NCI-H524 (cell line): ENCODE measurements at places on chromosomes 4 and X.

GRCh38 chr4:188781655-188782054, 642.4 kb downstream of the TRIML1 start:
- no peak for DNase-seq

DNA sequence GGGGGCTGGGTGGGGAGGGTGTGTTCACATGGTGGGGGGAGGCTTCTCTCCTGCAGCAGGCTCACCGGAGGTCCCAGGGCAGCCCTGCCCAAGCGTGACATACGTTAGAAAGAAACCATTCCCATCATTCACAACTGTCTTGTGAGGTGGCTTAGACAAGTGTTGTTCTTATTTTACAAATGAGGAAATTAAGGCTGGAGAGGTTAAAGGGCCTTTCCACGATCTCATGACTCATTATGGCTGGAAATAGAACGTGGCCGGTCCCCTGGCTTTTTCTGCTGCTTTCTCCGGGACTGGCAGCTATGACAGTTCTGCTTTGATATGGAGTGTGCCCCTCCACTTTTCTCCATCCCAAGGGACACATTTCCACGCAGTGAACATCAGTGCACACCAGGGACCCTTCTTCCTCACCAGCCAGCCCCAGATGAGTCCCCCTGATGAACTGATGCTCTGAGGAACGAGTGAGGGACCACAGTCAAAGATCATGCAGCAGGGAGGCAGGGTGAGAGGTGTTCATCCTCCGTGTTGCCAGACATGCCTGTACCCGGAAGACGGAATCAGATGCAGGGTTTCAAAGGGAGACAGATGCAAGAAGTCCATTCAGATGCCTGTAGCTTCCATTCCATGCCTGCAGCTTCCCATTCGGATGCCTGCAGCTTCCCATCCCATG, 64.0 kb upstream of the ACSL1 start:
- DNase-seq, result no peak

DNA sequence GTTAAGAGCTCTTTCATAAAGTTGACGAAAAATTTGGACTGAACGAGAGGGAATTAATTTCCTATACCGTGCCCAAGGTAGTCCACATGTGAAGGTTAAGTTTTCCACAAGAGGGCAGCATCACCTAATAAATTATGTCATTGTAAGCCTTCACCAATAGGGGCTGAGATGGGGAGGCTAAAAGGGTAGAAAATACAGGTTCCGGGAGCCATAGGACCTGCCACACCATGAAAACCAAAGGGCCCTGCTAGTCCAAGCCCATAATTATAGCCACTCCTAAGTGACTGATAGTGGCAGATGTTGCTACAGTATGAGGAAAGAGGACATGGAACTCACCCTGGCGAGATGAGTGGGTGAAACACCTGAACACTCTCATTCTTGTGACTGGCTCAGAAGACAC, 122.2 kb downstream of the SHROOM4 start:
- DNase-seq, result peak; percentile 2

DNA sequence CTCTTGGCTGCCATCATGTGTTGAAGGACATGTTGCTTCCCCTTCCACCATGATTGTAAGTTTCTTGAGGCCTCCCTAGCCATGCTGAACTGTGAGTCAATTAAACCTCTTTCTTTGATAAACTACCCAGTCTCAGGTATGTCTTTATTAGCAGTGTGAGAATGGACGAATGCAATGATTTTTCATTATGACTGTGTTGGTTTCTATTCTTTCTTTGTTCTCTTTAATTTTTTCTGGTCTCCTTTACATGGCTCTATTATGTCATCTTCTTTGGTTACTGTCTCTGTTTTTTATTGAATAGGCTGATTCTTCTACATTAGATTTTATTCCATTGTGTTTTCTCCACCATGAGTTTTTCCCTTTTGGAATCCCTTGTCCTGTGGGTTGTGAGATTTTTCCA, 840.6 kb downstream of the TRAM1L1 start:
- DNase-seq, result no peak

DNA sequence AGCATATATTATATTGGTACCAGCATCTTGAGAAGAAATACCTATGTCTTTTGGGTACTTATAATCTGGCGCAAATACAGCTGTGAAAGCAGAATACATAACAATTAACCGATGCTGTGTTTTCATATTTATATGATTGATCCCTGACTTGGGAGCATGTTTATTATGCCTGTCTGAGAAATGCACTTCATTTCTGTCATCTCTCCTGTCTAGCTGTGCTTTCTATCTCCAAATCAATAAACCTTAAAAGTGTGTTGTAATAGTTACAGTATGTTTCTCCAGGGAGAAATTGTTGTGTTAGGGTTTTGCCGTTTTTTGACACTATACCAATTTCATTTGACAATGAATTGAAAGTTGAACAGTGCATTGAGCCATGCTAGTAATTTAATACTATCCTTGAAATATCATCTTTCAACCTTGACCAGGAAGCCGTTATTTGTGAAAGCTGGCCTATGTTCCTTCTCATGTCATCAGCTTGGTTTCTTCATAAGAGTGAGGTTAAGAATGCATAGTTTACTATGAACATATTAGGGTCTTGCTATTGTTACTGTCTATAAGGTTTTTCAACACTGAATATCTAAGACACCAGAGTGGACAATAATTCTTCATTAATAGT, 206.2 kb upstream of the PCDH18 start:
- DNase-seq, result no peak

DNA sequence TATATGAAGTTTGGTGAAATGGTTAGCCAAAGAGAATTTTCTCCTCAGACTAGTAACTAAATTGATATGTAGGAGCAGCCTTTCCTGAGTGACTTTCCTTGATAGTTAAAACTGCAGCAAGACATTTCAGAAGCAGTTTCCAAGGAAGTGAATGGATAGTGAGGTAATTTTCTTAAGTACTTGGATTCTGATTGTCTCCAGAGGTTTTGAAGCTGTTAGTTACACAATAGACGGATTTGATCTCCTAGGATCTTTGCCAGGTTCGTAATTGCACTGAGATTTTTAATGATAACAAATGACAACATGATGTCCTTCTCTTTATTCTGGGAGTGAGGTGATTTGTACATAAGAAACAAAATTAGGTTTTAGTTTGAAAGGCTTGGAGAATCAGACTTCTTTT, 29.2 kb downstream of the PRRG1 start:
- DNase-seq, result no peak

DNA sequence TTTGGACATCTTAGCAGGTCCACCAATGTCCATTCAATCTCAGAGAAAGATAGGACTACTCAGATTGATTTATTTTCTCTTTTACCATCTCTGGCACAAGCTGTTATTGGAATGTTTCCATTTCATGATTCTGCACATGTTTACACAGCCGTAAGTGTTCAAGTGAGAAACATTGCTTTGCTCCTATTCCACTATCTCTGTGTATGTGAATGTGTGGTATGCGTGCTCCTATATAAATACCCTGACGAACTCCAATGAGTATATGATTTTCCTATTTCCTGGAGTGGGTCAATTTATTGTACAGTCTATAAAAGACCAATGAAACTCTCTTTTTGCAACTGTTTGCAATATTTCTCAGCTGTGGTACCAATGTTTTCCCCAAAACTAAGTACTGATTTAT, 221.0 kb upstream of the GALNT7 start:
- DNase-seq, result no peak

GRCh38 chr4:656436-657337, 17.4 kb downstream of the ATP5ME start:
- no peak for DNase-seq
